GM06990 (cell line): ENCODE measurements at places on chromosomes 13 and 19.
A peak's percentile ranks its signal among the peaks of the same experiment; 100 is the strongest.

GRCh38 chr19:15330801-15331418, 1.4 kb downstream of the BRD4 start:
- DNase-seq, result no peak

- no peak for DNase-seq
These were observed 4.6 kb downstream of the TLE2 start for GRCh38 chr19:3024509-3024869.

DNA sequence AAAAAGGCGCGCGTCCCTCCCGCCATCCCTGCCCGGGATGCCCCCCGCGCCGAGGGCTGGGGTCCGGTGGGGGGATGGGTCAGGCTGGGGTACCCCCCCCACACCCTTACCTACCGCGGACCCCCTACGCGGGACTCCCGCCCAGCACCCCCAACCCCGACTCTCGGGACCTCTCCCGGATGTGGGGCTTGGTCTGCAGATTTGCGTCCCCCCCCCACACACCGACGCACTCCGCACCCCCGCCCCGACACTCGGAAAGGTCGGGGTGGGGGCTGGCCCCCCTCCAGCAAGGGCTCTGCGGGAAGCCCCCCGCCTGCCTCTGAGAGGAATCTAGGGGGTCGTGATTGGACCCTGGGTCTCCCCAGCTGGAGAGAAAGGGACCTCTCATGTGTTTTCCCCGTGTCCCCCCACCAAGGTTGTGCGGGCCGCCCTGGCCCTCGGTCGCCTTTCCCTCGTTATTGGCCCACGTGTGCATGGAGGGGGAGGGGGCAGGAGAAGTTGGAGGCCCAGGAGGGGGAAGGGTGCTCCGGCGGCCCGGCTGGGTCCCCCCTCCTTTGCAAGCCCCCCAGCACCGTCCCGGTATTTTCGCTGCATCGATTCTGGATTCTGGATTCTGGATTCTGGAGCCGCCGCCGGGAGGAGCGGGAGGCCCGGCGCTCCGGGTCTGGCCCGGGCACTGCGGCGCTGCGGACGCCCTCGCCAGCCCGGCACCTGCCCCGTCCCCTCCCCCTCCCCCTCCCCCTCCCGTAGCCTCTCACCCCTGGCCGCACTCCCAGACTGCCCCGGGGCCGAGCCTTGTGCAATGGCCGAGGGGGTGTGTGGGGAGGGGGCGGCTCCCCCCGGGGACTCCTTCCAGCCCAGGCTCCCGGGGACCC, 607 bp downstream of the NFIC start:
- peak; percentile 66 for DNase-seq

DNA sequence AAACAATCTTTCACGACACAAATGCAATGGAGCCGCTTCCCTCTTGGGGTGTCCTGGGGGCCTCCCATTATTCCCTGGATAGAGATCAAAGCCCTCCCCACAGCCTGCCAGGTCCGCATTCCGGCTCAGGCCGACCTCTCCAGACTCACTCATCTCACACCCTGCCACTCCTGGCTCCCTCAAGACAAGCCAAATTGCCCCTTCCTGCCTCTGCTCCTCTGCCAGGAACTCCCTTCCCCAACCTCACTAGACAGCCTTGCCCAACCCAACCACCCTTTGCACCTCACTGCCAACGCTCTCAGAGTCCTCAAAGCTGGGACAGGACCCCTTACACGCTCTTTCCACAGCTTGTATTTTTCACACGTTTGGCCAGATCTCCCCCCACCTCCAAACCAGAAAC, 1.5 kb downstream of the ABHD17A start:
- no peak for DNase-seq

GRCh38 chr19:58059003-58059670, at the start of gene ZNF135:
ZNF135 (plus strand) TSS chr19:58059282; CDS start chr19:58060003, 721 bp downstream.
- no peak for DNase-seq

- no peak for DNase-seq
These were observed 36.1 kb downstream of the HPN start for GRCh38 chr19:35077411-35078223.

- DNase-seq, result no peak
These were observed 147.7 kb upstream of the VSTM2B start for GRCh38 chr19:29378126-29378525.

DNA sequence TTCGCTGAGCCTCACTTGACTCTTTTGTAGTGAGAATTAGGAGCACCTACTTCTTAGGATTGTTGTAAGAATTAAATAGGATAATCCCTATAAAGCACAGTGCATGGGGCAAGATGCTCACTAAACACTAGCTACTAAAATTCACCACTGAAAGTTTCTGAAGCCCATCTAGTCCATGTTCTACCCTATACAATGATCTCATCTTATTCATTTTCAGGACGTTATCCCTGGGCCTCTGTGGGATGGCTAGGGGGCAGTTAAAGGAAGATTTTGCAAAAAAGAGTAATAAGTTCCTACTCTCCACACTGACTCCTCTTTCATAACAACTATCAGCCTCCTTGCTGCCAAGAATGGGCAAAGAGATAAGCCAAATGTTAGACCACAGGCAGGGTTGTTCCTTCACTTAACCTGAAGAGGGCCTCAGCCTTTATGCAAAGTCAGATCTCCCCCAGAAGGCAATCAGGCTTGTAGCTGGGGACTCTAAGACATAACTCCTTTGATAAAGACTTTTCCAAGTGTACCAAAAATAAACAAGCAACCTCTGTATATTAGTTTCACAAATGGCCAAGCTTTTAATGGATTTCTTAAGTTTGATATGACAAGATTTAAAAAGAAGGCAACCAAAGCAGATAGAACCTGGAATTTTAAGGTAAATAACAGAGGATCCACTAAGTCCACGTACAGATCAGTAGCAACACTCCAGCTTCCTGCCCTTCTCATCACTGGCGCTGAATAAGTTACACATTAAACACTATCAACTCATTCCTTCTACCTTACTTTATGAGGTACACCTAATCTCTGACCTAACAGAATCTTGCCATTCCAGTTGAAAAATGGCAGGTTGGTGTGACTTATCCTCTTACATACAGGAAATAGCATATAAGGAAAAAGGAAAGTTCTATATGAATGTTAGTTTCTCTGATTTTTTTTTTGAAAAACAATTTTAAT, 44.4 kb downstream of the ELF1 start:
- DNase-seq, result no peak

DNA sequence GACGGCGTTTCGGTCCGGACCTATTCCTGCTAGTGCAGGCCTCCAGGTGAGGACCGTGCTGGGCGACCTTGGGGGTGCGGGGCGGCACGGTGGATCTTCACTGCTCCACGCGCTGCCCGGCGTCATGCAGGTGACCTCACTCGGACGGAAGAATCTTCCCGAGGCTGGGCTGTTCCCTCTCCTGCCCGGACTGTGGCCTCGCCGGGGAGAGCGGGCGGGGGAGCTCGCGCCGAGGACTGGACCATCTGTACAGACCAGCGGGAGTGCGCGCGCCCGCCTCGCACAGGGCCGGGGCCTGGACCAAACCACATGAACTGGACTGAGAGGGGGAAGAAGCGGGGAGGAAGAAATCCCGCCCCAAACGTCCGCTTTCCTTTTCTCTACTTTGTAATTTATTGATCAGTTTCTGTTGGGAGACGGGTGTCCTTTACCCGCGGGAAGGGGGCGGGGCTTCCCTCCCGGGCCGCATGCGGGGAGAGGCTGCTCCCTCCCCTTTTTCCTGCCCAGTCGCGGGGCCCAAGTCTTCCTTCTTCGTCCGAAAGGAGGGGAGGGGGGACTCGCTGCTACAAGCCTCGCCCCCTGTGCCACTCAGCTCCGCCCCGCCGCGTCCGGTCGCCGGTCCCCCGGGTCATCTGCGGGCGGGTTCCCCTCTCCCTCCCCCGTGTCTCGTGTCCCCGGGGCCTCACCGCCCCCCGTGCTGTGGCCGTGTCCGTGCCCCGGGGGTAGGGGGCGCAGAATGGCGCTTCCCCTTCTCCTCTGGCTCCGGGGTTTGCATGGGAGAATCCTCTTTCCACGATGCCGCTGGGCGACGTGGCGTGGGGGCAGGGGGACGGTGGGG, 4.9 kb downstream of the HRC start:
- peak; percentile 68 for DNase-seq

- DNase-seq, result no peak
These were observed 4.7 kb upstream of the IRS2 start for GRCh38 chr13:109790942-109791605.

DNA sequence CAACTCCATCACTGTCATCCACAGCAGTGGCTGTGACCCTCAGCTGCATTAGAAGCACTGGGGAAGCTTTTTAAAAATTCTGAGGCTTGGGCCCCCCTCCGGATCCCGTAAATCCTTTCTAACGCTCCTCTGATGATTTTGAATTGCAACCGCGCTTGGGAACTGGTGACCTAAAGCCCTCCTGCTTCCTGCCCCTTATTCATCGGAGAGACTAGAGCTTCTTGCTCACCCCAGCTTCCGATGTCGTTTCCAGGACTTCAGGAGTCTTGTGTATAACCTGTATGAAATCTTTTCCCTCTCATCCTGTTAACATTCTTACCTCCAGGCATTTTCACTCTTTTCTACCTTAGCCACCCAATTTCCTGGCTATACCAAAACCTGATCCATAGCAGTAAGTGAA, 14.8 kb downstream of the ZAR1L start:
- no peak for DNase-seq
